ENCODE measurements at places on chromosomes 2 and 18.

GRCh38 chr2:108407864-108408729 is 30.3 kb downstream of the SULT1C4 start:
- no peak for DNase-seq

- no peak for DNase-seq
Measured at GRCh38 chr2:28639092-28639691, 112.4 kb upstream of the PPP1CB start.

- DNase-seq, result no peak
Measured at GRCh38 chr2:48414196-48414595, 115.8 kb upstream of the STON1 start.

DNA sequence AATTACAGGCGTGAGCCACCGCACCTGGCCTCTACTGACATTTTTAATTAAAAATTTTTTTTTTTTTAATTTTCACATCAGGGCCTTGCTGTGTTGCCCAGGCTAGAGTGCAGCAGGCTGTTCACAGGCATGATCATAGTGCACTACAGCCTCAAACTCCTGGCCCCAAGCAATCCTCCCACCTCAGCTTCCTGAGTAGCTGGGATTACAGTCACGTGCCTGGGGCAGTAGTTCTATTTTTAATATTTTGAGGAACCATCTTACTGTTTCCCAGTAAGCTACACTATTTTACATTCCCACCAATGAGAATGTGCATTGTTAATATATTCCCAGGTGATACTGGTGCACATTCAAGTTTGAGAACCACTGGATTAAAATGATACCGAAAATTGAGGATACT is 92.7 kb downstream of the WDSUB1 start:
- DNase-seq, result no peak

DNA sequence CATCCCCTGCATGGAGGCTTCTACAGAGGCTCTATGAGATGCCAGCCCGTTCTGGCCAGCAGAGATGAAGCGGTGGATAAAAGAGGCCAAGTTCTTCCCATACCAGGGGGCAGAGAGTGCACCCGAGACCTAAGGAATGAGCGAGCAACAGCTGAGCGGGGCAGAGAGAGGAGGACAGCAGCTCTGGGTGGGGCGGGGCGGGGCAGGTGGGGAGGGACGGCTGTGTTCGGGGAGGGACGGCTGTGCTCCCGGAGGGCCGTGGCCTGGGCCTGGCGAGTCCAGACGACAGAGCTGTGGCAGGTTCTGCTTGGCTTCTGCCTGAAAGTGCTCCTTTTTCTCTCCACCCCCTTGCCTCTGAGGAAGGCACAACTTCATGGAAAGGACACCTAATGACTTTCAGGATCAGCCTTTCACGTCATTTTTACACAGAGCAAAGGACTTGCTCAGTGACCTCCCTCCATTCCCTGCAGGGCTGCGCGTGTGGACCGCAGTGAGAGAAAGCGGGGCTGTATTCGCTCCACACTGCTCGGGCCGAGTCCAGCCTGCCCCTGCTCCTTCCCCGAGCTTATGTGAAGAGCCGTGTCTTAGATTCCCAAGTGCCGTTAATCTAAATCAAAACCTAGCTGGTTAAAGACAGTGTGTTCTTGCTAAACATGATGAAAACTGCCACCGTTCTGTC is 232.9 kb downstream of the HDAC4 start:
- no peak for DNase-seq

DNA sequence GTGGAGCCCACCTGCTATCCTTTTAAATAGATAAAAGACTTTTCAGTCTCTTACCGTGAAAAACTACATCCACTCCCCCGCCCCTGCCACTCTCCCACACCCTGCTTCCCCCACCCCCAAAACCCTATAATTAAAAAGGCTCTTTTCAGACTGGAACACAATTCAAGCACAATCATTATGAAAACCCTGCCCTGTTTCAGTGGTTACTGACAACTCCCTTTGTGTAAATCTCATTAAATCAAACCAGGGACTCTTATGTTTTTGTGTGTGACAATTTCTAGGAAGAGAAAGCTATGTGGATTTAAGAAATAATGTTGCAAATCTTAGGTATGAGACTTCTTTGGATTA is 21.0 kb upstream of the ZNF532 start:
- DNase-seq, result no peak

- peak; percentile 21 for DNase-seq
Measured at GRCh38 chr2:61419129-61419528, 51.8 kb downstream of the USP34 start.

DNA sequence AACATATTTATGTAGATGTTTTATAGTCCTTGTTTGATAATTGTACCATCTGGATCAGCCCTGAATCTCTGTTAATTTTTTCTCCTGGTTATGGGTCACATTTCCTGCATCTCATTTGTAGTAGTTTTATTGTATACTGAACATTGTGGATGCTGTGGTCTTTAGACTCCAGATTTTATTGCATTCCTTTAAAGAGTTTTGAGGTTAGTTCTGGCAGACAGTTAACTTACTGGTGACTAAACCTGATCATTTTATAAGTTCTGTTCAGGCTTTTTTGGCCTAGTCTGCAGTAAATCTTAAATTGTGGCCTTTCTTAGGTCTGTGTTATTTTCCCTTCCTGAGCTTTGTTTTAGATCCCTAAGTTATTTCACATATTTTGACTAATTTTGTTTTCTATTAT is 84.3 kb downstream of the FANCL start:
- DNase-seq, result no peak

GRCh38 chr18:69840445-69840844 is 107.2 kb downstream of the CD226 start:
- no peak for DNase-seq

DNA sequence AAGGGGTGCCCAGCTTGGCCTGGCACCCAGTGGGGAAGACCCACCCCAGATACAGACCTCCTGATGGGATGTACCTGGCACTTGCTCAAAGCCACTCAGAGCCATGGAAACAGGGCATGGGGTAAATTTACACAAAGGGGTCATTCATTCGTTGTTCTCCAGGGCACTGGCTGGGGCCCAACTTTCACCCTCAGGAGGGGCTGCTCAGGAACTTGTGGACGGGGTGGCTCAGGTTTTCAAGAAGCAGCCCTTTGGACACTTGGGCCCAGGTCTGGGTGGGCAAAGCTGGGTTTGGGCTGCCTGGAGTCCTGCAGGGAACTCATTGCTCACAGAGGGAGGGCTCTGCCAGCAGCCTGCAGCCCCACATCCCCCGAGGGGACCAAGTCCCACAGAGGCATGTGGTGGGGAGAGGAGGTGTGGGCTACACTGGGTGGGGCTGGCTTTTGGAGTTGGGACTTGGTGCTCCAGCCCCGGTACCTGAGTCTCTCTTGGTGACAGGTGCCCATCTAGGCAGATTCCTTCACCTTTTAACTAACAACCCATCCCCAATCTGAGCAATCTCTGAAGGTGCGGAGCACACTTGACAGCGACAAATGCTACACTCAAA is 172.3 kb downstream of the CELF4 start:
- DNase-seq, result no peak

DNA sequence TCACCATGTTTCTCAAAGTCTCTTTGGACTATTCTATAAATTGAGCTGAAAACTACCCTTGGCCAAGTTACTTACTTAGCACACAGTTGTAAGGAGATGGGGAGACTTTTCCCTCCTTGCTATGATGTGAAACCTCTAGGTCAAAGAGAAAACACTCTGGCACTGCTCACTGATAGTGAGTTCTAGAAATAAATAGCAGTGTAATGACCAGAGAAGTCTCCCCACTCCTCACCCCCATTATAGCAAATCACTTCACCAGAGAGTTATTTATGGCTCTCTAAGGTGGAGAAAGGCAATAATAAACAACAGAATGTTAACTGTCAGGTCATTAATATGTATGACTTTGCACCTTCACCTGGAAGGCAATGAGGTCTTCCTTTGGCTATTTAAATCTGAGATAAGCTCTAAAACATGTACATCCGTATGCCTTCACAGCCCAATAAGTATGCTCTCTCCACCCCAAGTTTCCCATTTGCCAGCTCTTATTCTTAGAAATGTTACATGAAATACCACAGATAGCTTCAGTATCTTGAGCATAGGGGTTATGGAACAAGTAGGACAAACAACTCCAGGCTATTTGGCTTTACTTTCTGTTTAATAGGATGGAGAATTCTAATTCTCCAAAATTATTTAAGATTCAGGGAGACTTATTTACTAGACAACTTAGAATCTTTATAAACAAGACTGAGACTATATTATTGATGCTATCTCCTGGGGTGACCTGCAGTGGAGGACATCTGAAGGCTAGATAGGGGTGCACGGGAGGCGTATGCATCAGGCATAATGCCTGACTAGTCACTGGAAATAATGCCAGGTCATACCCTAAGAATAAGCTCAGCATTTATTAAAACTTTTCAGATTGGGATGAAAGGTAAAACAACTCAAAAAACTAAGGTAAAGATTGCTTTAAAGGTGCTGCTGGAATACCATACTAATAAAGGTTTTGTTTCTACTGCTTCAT is 65.3 kb upstream of the DTNB start:
- no peak for DNase-seq

- no peak for DNase-seq
Measured at GRCh38 chr2:120846406-120847095, 110.9 kb downstream of the GLI2 start.

Data from CD4-positive, alpha-beta T cell treated with Interferon gamma for 1 hour (primary cell).